ENCODE measurements at places on chromosomes 2 and 18. TPM values are rescaled to one million over a fixed set of nuclear protein-coding genes. Genes with fewer than 3 reads are reported as not detected.

Gene METTL5
- 58.9 TPM for total RNA-seq

Gene AP1S3
- 2.2 TPM for total RNA-seq

Gene ASB18
- total RNA-seq: not detected

Gene PIEZO2
- total RNA-seq: 1.3 TPM

Gene ZNF385B
- not detected for total RNA-seq

Gene ACADL
- total RNA-seq: not detected

Gene FAM161A
- total RNA-seq: 3.4 TPM

Gene SLC1A4
- 13.4 TPM for total RNA-seq

Gene ABCG8
- not detected for total RNA-seq

Gene TFCP2L1
- total RNA-seq: under 0.01 TPM

Gene CCDC68
- total RNA-seq: 3.7 TPM

Gene OTX1
- total RNA-seq: 0.17 TPM

Gene MAPK4
- total RNA-seq: not detected

Gene ADAM23
- total RNA-seq: 5.5 TPM

Gene LOXL3
- total RNA-seq: 10.1 TPM

Gene MOCOS
- 6.4 TPM for total RNA-seq

Gene TLX2
- 0.34 TPM for total RNA-seq

Gene NOL4
- not detected for total RNA-seq

Gene ACVR2A
- total RNA-seq: 5.1 TPM

Gene CPLX4
- total RNA-seq: not detected

Gene BCL11A
- 0.15 TPM for total RNA-seq

Gene KIAA2012
- total RNA-seq: not detected

Gene SKA1
- 28.5 TPM for total RNA-seq

Gene ZNF521
- 55.1 TPM for total RNA-seq
